ENCODE measurements at places on chromosomes 4 and X.

GRCh38 chrX:49312176-49312575, 8.7 kb downstream of the GAGE10 start:
- no peaks in the 10 kb centered on the region for H3K36me3 ChIP-seq
- no peaks in the 10 kb centered on the region for H3K4me1 ChIP-seq

GRCh38 chrX:40013266-40014195, 84.2 kb downstream of the BCOR start:
- peak overlapping the region; percentile 56 for H3K4me3 ChIP-seq
- H3K27ac ChIP-seq: no peak overlapping the region
- peaks cover 2% of the 10 kb centered on the region for H3K4me1 ChIP-seq
- H3K36me3 ChIP-seq: no peaks in the 10 kb centered on the region

DNA sequence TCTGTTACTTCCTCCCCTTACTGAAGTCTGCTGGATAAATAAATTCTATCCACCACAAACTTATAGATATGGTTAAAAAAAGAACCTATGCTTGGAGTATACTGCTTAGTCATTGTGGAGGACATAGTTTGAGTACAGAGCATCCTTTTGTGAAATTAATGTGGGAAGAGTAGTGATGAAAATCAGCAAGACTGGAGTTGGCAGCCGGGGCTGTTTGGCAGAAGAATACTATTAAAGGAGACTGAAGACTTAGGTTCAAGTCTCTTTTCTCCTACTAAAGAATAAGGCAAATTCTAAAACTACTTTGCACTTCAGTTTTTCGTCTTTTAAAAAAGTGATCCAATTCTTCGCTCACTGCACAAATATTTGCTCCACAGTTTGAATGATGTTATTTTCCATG, 326.6 kb upstream of the ATOH1 start:
- no peak overlapping the region for H3K4me3 ChIP-seq
- no peaks in the 10 kb centered on the region for H3K27me3 ChIP-seq
- no peaks in the 10 kb centered on the region for H3K4me1 ChIP-seq
- no peaks in the 10 kb centered on the region for H3K36me3 ChIP-seq
- no peak for DNase-seq

DNA sequence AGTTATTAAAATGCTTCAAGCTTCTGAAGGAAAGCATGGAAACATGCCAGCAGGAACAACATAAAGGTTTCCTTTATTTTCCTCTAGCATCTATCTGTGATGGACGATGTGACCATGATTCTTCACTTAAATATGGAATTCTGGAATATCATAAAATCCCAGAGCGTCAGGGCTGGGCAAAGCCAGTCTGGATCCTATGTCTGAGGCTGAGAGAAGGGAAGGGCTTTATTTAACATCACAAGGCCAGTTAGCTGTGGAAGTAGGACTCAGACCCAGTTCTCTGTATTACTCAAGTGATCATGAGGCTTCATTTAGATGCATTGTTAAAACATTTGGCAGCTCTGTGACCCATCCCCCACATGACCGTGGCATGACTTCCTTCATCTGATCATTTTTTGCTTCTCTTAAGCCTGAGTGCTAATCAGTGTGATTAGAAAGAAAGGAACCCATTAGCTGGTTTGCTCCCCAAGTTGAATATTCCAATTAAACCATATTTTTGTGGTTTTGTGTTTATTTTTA, 40.9 kb upstream of the EOLA2 start:
- H3K27me3 ChIP-seq: no peaks in the 10 kb centered on the region
- no peak overlapping the region for H3K4me3 ChIP-seq
- no peaks in the 10 kb centered on the region for H3K36me3 ChIP-seq

DNA sequence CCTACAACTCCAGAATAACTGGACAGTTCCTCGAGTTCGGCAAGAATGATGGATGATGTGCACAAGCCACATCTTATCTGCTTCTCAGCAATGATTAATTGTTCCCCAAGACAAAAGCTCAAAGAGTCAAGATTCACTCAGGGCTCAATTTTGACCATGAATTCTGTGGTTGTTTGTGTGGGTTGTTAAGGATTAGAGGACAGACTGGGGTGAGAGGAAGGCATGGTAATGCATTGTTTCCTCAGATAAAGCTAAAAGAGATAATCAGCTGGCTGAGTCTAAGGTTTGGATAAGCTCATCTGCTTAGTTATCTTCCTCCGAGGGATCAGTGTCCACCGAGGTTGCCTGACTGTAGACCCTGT, 161.0 kb downstream of the CPEB2 start:
- peaks cover 5% of the 10 kb centered on the region for H3K4me1 ChIP-seq
- no peak overlapping the region for H3K27ac ChIP-seq
- no peaks in the 10 kb centered on the region for H3K36me3 ChIP-seq
- DNase-seq: no peak

- no peaks in the 10 kb centered on the region for H3K36me3 ChIP-seq
- H3K27ac ChIP-seq: no peak overlapping the region
- H3K27me3 ChIP-seq: no peaks in the 10 kb centered on the region
- H3K4me1 ChIP-seq: no peaks in the 10 kb centered on the region
These were observed 28.1 kb downstream of the GPAT3 start for GRCh38 chr4:83563998-83564397.

- peaks cover 4% of the 10 kb centered on the region for H3K4me1 ChIP-seq
- no peak for DNase-seq
- no peak overlapping the region for H3K27ac ChIP-seq
- no peak overlapping the region for H3K4me3 ChIP-seq
- no peaks in the 10 kb centered on the region for H3K36me3 ChIP-seq
These were observed 31.3 kb downstream of the CRLF2 start for GRCh38 chrX:1181170-1181569.

- no peak overlapping the region for H3K4me3 ChIP-seq
- no peak for DNase-seq
- no peak overlapping the region for H3K27ac ChIP-seq
- no peaks in the 10 kb centered on the region for H3K36me3 ChIP-seq
- H3K27me3 ChIP-seq: no peaks in the 10 kb centered on the region
These were observed 16.8 kb downstream of the SMAD1 start for GRCh38 chr4:145498430-145498829.

All from iPS DF 6.9 (cell line).